Fibroblast of the aortic adventitia (primary cell): ENCODE measurements at places on chromosomes 5 and 9.
A peak's percentile ranks its signal among the peaks of the same experiment; 100 is the strongest.

DNA sequence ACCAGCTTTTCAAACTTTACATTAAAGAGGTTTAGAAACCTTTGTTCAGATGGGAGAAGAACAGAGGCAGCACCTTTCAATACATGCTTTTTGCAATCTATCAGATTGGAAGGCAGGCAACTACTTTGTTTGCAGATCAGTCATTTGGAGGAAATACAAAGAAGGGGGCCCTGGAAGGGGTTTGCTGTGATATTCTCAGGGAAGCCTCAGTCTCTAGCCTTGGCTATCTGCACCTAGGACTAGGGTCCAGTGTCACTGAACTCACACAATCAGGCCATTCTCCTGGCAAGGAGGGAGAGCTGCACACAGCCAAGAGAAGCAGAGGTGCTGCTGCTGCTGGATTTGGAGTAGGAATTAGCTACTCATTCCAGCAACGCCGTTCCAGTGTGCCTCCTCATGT, 79.5 kb downstream of the CRB2 start:
- DNase-seq: no peak

DNA sequence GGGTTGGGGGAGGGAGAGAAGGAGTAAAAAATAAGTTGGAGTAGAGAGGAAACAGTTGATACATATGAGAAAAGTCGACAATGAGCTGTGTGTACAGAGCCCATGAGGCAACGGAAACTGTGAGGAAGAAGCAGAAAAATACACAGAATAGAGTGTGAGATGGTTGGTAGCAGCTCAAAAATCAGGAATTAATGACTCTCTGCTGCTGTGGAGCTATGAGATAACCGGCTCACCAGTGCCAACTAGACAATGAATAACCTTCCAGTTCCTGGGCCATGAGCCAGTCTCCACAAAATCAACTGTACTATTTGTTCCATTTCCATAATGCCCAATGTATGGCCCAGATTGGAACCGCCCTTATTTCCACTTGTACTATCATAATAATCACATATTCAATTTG, 53.1 kb upstream of the NREP start:
- peak; percentile 33 for DNase-seq

DNA sequence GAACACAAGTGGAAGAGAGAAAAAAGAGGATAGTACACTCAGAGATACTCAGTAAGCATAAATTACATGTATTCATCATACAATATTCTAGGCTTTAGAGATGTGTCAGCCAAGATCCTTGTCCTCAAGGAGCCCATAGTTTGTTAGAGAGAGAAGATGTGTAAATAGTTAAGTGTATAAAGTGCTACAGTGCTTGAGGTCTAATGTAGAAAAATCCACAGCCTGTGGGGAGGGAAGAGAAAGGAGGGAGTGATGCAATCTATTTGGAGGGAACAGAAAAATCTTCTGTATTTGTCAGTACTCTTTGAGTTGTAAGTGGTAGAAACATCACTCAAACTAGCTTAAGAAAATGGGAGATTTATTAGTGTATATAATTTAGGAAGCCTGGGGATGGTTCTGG, 81.9 kb downstream of the PALM2AKAP2 start:
- peak; percentile 17 for DNase-seq

- no peak for DNase-seq
These were observed 206.7 kb downstream of the MAST4 start for GRCh38 chr5:66802941-66803340.

DNA sequence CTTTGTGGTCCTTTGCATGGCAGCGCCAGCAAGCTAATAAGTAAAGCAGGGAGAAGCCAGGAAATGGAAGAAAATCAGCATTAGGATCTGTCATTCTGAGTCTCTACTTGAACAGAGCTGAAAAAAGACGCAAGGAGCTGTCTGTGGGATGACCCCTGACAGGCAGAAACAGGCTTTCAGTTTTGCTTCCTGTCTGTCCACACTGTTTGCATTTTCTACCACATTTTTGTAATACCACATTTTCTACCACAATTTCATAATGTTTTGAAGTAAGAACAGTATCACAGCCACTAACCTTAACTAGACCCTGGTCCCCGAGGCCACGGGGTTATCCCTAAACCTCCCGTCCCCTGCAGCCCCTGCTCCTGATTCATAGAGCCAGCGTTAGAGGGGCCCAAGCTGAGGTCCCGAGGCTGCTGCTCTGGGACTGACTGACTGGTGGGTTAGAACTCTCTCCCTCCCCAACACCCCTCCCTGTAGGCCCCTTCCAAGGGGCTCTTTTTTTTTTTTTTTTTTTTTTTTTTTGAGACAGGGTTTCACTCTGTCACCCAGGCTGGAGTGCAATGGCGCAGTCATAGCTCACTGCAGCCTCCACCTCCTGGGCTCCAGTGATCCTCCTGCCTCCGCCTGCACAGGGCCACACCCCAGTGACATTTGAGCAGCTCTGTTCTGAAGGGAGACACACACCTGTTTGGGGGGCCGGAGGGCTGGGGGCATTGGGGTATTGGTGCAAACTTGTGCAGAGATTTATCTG, 4.0 kb upstream of the CLIC3 start:
- peak; percentile 39 for DNase-seq

- peak; percentile 69 for DNase-seq
These were observed 983 bp downstream of the GCNT1 start for GRCh38 chr9:76459694-76460635.

DNA sequence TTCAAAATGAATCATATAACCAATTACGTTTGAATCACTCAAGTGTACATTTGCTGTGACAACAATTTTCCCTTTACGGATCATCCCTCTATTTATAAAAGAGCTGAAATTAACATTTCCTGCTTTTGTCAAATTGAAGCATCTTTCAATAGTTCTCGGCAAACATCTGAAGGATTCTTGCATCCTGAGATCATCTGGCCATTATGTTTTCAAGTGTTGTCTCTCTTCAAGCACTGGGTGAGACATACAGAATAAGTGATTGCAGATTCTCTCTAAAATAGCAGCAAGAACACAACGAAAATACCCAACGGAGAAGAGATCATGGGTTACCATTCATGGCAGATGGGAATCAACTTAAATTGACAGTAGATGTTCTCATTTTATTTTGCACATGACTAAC, 283.4 kb upstream of the GRAMD2B start:
- no peak for DNase-seq

GRCh38 chr9:13078164-13078563, 201.3 kb downstream of the MPDZ start:
- DNase-seq: no peak

- DNase-seq: no peak
These were observed 9.2 kb downstream of the TAF11L12 start for GRCh38 chr5:17619354-17619753.

- DNase-seq: peak; percentile 35
These were observed 8.1 kb downstream of the SLC12A7 start for GRCh38 chr5:1103505-1104326.

GRCh38 chr5:50745221-50745910, 78.9 kb downstream of the PARP8 start:
- no peak for DNase-seq

DNA sequence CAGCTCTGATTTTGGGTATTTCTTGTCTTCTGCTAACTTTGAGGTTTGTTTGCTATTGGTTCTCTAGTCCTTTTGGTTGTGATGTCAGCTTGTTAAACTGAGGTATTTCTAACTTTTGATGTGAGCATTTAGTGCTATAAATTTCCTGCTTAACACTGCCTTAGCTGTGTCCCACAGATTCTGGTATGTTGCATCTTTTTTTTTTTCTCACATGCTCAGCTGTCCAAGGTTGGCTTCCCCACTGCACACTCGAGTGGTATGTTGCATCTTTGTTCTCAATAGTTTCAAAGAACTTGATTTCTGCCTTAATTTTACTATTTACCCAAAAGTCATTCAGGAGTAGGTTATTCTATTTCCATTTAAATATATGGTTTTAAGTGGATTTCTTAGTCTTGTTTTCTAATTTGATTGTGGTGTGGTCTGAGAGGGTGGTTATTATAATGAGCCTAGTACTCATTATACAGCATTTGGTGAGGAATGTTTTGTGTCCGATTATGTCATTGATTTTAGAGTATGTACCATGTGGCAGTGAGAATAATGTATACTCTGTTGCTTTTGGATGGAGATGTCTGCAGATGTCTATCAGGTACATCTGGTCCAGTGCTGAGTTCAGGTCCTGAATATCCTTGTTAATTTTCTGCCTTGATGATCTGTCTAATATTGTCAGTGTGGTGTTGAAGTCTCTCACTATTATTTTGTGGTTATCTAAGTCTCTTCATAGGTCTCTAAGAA, 42.2 kb upstream of the IFNE start:
- no peak for DNase-seq

- no peak for DNase-seq
These were observed 47.7 kb upstream of the FCN1 start for GRCh38 chr9:134965411-134965810.

GRCh38 chr5:91189480-91190313, 193.4 kb downstream of the ARRDC3 start:
- peak; percentile 87 for DNase-seq

GRCh38 chr9:122251351-122251750, 13.3 kb downstream of the RBM18 start:
- no peak for DNase-seq

DNA sequence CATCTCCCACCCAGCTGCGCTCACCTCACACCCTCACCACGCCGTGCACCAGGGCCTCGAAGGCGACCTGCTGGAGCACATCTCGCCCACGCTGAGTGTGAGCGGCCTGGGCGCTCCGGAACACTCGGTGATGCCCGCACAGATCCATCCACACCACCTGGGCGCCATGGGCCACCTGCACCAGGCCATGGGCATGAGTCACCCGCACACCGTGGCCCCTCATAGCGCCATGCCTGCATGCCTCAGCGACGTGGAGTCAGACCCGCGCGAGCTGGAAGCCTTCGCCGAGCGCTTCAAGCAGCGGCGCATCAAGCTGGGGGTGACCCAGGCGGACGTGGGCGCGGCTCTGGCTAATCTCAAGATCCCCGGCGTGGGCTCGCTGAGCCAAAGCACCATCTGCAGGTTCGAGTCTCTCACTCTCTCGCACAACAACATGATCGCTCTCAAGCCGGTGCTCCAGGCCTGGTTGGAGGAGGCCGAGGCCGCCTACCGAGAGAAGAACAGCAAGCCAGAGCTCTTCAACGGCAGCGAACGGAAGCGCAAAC, 1.1 kb downstream of the POU4F3 start:
- DNase-seq: no peak

- DNase-seq: no peak
These were observed 125.4 kb downstream of the NFIB start for GRCh38 chr9:14188538-14188937.

DNA sequence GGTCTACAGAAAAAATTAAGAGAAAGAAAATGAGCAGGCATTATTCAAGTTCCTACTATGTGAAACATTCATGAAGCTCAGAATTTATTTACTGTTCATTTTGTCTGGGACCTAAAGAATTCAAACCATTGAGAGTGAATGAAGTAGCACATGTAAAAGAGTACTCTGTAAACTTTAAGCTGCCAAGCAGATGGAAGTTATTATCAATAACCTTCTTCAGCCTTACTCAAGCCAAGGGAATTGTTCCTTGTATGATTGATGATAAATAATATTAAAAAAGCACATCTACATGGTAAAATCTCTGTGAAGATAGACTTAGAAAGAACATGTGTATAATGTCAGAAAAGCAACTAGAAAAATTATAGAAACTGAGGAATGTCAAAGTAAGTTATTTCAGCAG, 17.8 kb upstream of the GLIS3 start:
- no peak for DNase-seq

DNA sequence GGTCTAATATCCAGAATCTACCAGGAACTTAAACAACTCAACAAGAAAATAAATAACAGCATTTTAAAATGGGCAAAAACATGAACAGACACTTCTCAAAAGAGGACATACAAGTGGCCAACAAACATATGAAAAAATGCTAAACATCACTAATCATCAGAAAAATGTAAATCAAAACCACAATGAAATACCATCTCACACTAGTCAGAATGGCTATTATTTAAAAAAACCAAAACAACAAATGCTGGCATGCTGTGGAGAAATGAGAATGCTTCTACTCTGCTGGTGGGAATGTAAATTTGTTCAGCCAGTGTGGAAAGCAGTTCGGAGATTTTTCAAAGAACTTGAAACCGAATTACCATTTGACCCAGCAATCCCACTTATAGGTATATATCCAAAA, 63.1 kb downstream of the ADAMTS6 start:
- no peak for DNase-seq

GRCh38 chr5:73592551-73592950, 27.0 kb downstream of the UTP15 start:
- DNase-seq: peak; percentile 53

DNA sequence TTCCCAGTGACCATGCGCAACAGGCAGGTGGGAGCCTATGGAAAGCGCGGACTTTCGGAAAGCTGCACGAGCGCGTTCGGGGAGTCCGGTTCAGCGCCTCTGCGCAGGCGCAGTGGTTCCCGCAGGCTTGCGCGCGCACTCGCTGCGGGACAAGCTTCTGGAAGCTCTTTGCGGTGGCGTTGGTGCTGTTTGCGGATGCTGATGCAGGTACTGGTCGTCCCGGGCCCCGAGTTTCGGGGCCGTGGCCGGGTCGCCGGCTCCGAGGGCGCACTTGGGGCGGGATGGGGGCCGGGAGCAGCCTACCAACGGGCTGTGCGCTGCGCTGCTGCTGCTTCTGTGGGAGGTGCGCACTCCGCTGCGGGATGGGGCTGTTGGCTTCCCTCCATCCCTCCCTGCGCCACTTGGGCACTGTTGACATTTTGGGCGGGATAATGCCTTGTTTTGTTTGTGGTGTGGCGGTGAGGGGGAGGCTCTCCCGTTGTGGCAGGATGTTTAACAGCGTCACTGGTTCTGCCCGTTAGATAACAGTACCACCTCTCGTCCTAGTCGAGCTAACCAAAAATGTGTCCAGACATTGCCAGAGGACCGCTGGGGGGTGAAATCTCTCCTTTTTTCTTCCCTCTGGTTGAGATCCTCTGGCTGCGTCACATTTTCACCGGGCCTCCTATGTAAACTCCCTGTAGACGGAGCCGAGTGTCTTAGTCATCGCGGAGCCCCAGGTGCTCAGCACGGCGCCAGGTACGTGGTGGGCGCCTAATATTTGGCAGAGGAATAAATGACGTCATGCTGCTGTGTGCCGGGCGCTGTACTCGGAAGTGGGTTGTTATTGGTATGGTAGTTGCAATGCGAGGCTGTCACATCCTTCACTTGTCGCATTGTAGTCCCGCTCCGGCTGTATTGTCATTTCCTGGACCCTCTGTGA, at the start of gene ZNF483:
TSS of gene ZNF483 (plus strand) at position 124 of the 922 bp plus-strand sequence. CDS start 2,217 bp downstream, outside the sequence.
- DNase-seq: peak; percentile 72

DNA sequence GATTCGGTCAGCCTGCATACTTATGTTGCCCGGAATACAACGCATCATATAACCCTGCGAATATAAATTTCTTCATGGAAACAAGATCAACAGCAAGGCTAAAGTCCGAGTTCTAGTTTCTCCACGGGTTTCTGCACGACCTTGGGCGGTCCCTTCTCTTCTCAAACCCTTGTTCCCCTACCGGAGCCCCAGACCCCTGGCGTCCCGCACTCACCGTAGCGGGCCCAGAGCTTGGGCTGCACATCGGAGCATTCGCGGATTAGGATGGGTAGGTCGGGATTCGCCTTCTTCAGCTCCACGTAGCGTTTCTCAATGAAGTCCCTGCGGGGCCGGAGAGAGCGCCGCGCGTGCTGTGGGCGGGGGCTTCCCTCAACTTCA, 399 bp downstream of the NDUFA2 start:
- no peak for DNase-seq

- no peak for DNase-seq
These were observed 54.6 kb downstream of the SUB1 start for GRCh38 chr5:32639943-32640342.
